ENCODE measurements at places on chromosomes 1 and 21.

- DNase-seq: no peak
These were observed 30.8 kb upstream of the PLCH2 start for GRCh38 chr1:2445162-2445822.

GRCh38 chr1:154155251-154155650, 378 bp upstream of the NUP210L start:
- DNase-seq: no peak

DNA sequence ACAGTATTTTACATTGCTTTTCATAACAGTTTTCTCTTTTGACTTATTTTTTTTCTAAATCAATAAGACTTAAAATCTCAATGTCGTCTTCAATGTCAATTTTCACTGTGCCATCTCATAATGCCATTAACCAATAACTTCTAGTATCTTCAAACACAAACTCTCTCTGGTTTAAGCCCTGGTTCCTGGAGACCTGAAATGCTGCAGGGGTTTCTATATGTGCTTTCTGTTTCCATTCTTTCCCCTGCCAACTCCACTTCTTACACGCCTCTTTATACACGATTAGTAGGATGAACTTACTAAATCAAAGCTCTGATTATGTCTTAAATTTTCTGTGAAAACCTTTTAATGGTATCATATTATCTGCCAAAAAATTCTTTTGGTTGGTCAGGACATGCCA, 191.4 kb downstream of the AMY1C start:
- DNase-seq: no peak

GRCh38 chr21:34274001-34274400, 89.8 kb upstream of the KCNE2 start:
- DNase-seq: no peak

DNA sequence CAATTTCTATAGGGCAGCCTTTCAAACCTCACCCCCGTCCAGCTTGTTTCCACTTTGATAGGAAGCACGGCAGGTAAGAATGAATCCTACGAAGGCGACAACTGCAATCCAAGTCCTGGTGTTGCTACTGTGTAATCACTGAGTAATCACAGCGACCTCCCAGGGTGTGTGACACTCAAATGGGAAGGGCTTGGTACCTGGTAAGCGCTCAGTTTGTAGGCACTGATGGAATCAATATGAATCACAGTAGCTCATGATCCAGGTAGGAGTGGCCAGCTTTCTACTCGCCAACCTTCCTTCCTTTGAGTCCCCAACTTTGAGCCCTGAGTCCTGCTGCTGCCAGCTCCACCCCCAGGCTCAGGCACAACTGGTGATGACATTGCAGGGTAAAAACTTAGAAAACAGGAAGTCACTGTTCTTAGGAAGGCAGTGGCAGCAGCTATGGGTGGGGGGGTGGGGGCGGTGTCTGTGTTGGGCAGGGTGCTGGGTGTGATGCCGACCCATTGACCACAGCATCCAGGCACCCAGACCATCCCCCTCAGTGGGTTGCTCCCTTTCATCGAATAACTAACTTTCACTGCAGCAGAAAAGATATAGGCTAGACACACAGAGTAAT, 70.7 kb downstream of the CD247 start:
- DNase-seq: peak; percentile 83

- DNase-seq: no peak
These were observed 7.8 kb downstream of the HSPA6 start for GRCh38 chr1:161531986-161532643.

DNA sequence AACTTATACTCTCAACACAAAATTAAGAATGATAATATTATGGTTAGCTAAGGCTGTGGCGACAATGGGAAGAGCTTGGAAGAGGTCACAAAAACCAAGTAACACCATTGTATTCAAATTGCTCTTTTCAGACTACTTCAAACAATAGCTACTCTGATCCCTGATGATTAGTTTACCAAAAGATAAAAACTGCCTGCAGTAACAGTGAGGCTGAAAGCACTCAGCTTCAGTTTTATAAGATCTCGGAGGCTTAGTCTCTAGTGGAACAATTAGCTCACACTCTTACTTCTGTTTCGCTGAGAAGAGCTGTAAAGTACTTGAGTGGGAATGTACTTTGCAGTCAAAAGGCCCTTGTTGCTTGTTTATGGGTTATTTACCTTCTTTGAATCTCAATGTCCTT, 278.5 kb downstream of the LRRC7 start:
- DNase-seq: no peak

- no peak for DNase-seq
These were observed 32.1 kb downstream of the CD247 start for GRCh38 chr1:167486090-167486824.

DNA sequence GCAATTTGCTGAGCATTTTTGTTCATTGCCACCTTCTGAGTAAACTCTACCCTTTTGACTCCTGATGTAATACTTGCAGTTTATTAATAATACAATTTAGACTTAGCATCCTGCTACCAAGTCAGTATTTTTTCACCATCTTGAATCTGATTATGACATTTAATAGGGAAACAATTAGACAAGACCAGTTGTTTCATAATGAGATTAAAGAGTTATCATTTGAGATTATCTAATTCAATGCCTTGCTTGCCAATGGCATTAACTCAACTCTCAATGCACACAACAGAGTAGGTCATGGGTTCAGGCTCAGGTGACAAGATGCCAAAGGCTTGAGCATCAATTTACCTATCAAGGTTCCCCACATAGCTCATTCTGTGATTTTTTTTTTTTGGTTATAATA, 488.4 kb downstream of the DISC1 start:
- DNase-seq: no peak

GRCh38 chr1:165880993-165881392, 53.6 kb downstream of the UCK2 start:
- DNase-seq: no peak

DNA sequence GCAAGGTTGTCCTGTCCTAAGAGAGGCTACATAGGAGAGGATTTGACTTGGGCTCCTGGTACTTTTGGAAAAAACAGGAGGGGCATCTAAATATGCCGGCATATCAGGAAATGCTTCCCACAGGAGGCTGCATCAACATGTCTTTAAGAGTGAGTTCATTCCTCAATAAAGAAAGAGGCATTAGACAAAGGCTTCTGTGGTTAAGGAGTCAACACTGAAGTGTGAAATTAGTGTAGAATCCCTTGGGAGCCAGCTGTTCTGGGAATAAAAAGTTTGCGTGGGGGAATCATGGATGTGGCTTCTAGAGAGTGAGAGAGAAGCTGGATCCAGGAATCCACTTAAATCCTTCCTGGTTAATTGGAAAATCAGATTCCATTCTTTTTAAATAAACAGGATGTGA, 69.5 kb downstream of the DNM3 start:
- DNase-seq: no peak

DNA sequence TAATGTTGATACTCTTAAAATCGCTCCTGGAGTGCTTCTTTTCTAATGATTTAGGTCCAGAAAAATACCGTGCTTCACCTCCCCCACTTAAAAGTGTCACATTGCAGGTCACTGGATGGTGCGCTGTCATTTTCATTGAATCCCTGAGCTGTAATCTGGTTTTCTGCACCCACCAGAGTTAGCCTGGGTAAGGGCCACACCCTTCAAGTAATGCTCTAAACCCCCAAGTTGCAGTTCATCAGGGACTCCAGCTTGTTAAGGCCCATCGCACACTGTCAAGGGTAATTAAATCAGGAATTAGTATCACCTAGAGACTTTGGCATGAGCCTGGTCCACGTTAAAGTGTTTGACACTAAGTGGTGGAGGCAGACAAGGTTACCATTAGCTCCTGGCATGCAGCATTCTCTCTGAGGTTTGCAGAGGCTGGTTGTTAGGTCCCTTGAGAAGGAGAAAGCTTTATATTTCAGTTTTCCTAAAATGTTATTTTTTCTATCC, 34.0 kb downstream of the ASTN1 start:
- DNase-seq: no peak

DNA sequence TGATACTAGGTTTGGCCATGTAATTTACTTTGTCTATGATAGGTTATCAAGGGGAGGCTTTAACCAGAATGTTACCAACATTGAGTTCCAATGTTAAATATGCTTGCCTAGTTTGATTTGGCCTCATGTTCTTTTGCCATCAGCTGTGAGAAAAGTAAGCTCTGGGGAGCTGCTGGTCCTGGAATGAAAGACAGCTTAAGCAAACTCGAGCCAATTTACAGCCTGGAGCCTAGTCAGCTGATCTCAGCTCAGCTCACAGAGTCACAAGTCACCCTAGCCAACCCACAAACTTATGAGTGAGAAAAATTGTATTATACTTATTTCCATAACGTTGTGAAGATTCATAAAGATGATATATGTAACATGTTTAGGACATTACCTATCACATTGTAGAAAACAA, 426.7 kb downstream of the RWDD3 start:
- DNase-seq: no peak
